ENCODE measurements at places on chromosomes 4 and X. TPM values are rescaled to one million over a fixed set of nuclear protein-coding genes. Genes with fewer than 3 reads are reported as not detected.

- no peak for DNase-seq
Observed at GRCh38 chrX:25527156-25527555, 511.4 kb upstream of the ARX start.

DNA sequence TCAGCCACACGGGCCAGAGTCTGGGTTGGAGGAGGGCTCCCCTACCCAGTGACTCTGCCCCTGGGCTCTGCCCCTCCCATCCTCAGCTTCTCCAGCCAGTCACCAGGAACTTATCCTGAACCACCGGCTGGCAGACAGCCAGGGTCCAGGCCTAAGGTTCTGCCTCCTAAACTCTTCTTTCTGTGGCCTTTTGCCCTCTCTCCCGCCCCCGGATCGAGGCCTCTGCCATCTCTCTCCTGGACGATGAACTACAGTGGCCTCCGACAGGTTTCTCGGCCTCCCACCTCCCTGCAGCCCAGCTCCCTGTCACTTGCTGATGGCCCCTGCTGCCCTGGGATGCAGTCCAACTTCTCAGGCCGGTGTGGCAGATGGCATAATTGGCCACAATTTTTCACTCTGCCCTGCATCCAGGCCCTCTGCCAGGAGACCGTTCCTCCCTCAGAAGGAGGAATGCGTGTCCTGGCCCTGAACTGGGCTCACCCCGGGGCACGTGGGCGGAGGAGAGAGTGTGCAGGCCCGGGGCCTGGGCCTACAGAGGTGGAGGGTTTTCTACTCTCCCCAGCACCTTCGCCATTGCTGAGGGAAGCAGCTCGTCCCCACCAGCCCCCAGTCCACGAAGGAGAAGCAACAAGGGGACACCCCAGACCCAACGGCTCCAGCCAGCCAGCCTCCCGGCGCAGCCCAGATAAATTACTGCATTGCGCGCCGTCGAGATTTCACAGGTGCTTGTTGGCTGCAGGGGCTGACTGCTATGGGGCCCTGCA, 81.9 kb upstream of the LRPAP1 start:
- no peak for DNase-seq

DNA sequence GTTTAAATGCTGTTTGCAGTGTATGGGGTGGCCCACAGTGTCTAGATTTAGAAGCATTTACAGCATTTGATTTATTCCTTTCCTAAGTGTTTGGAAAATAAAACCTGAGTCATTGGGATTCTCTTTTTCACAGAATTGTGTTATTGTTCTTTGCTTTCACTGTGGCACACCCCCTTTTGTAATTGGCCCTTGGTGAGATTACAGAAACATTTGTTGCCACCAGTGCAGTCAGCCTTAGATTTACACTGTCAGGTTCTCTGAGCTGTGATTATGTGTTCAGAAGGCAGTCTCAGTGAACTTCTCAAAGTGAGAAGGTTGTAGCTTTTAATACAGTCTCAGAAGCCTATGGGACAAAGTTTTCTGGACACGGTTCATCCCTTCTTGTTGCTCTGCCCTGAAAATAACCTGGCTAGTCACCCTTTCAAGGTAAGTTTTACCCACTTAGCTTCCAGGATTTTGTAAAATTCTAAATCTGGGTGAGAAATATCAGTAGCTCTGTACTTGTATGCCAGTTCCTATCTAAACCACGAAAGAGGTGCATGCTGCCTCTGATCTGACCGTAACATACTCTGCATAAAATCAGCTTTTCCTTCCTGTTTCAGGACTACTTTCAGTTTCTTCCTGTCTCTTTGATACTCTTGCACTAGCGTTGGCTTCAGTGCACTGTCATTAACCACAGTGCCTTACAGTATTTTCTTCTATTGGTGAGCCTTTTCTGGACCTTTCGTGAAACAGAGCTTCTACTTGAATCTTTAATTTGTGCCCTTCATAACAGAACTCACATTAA, 12.6 kb downstream of the RUFY3 start:
- peak; percentile 39 for DNase-seq

GRCh38 chrX:19708683-19709082, 178.7 kb downstream of the SH3KBP1 start:
- no peak for DNase-seq

DNA sequence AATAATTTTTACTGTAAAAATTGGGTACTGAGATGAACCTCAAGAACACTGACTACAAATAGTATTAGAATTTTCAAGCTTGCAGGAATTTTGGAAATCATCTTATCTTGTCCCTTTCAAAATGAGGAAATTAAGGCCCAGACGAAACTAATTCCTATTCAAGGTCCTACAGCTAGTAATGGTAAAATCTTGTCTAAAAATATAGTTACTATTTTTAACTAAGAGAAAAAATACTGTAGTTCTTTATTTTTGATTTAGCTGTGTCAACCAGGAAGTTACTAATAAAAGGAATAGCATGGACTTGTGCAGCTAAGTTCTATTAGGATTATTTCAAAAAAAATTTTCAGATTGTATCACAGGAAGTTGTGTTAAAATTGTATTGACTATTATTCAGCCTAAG, 12.7 kb downstream of the PRIMPOL start:
- DNase-seq = no peak

GRCh38 chr4:25779021-25779420, 83.8 kb downstream of the SEL1L3 start:
- no peak for DNase-seq

DNA sequence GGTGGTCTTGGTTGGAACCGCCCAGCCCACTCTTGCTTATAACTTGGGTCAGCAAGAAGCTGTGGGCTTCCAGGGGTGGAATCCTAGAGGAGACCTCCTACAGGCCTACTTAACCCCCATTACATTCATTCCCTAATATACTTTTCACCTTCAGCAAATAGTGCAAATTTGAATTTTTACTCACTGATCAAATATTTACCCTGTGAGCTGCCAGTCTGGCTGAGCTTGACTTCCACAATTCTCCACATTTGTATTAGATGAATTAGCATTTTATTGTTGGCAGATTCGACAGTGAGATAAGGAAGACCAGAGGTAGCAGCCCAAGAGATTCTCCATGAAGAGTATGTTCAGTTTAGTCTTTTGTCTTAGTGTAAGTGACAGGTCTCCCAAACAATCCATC, 199.6 kb downstream of the BCOR start:
- no peak for DNase-seq

DNA sequence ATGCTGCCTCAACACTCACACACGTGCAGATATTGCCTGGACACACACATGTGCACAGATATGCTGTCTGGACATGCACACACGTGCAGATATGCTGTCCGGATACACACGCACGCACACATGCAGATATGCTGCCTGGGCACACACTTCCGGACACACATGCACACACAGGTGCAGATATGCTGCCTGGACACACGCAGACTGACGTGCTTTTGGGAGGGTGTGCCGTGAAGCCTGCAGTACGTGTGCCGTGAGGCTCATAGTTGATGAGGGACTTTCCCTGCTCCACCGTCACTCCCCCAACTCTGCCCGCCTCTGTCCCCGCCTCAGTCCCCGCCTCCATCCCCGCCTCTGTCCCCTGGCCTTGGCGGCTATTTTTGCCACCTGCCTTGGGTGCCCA, 14.7 kb downstream of the FGFRL1 start:
- DNase-seq = peak; percentile 79

DNA sequence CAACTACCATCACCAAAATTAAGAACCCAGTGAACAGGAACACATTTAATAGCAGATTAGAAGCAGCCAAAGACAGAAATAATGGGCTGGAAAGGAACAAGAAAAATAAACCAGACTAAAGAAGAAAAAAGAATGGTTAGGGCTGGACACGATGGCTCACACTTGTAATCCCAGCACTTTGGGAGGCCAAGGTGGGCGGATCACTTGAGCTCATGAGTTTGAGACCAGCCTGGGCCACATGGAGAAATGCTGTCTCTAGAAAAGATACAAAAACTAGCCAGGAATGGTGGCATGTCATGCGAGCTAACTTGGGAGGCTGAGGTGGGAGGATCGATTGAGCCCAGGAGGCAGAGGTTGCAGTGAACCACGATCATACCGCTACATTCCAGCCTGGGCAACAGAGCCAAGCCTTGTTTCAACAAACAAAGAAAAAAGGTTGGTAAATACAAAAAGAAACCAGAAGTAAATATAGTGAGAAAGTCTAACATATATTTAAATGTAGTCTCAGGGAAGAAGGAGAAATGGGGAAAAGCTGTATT, 102.0 kb downstream of the AFAP1 start:
- no peak for DNase-seq

- DNase-seq = no peak
Observed at GRCh38 chr4:35461931-35462659, 782.2 kb downstream of the ARAP2 start.

DNA sequence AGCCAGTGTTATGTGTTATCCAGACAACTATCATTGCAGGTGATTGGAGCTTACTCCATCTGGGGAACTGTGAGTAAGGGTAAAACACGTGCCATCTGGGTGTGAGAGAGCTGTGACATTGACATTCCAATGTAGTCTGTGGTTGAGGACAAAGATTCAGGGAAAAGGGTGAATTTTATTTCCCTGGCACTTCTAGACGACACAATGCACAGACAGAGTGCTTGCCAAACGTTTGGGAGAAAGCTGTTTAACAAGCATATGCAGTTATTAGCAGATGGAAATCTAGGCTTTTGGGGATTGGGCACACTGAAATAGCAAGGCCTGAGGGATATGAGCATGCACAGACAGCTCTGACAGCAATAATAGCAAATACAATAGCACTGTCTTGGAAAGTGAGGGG, 21.3 kb upstream of the CTSO start:
- DNase-seq = no peak

GRCh38 chr4:135072553-135072952, 871.0 kb upstream of the PABPC4L start:
- no peak for DNase-seq

- no peak for DNase-seq
Observed at GRCh38 chr4:77905651-77906263, 43.1 kb downstream of the MRPL1 start.

ERCC6L gene
- 11.7 TPM for total RNA-seq

ARX gene
- total RNA-seq = not detected

FRG2 gene
- total RNA-seq = not detected

ADH6 gene
- total RNA-seq = not detected

SYTL5 gene
- total RNA-seq = not detected

RNF113A gene
- 26.9 TPM for total RNA-seq

KLKB1 gene
- not detected for total RNA-seq
